ENCODE measurements at places on chromosomes 7 and 10. TPM values are rescaled to one million over a fixed set of nuclear protein-coding genes. Genes with fewer than 3 reads are reported as not detected.

DNA sequence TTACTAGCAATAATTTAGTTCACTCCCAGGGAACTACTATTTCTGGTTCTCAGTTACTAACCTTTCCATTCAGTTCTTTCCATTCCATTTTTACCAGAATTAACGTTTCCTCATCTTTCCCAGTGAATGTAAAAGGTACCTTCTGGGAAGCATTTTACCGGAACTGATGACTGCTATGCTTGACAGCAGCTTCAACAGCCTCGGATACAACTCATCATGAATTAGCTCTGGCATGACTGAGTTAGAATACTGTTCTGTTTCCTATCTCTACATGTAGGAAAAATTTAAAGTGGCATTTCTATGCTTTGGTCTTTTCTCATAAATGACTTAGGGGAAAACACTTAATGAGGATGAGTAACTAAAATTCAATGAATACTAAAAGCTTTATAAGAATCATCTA, 18.6 kb downstream of the TAS2R41 start:
- H3K27me3 ChIP-seq, result no peaks in the 10 kb centered on the region
- peak overlapping the region; percentile 92 for H3K27ac ChIP-seq
- H3K36me3 ChIP-seq, result no peaks in the 10 kb centered on the region
- H3K4me1 ChIP-seq, result peaks cover 69% of the 10 kb centered on the region
- DNase-seq, result no peak
- H3K4me3 ChIP-seq, result no peak overlapping the region

DNA sequence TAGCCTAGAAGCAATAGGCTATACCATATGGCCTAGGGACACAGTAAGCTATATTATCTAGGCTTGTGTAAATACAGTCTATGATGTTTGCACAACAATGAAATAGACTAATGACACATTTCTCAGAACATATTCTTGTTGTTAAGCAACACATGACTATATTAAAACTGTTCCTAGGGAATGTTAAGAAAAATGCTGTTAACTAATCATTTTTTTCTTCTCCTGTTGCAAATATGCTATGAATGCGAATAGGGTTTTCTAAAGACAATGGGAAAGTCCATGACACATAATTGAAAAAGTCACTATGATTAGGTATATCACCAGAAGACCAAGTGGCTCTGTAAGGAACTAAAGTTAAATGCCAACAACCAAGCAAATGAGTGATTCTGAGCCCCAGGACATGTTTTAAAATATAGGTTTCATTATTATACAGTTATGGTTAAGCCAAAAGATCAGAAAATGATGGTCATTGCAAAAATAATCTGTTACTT, 454.0 kb upstream of the SORCS1 start:
- no peak overlapping the region for H3K27ac ChIP-seq
- DNase-seq, result no peak
- H3K36me3 ChIP-seq, result no peaks in the 10 kb centered on the region
- H3K27me3 ChIP-seq, result no peaks in the 10 kb centered on the region
- no peaks in the 10 kb centered on the region for H3K4me1 ChIP-seq

KLLN gene
- polyA plus RNA-seq, result 1.2 TPM

BHLHA15 gene
- 0.10 TPM for polyA plus RNA-seq
